ENCODE measurements at places on chromosomes 3 and 15.

DNA sequence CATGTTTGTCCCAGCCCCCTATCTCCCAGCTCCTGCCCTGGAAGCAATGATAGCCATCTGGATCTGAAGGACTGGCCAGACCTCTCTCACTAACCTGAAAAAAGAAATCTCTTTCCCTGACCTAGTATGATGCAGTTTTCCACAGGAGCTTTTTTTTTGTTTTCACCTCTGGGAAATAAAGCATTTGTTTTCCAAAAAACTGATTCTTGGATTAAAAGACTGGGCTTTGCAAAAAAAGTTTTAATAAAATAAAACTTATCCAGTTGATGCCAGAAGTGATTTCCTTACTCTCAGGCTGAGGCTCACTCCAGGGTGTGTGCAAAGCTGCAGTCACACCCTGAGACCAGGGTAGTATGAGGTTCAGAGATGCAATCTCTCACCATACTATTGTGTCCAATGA lies 104.0 kb downstream of the RYK start:
- no peak for DNase-seq

DNA sequence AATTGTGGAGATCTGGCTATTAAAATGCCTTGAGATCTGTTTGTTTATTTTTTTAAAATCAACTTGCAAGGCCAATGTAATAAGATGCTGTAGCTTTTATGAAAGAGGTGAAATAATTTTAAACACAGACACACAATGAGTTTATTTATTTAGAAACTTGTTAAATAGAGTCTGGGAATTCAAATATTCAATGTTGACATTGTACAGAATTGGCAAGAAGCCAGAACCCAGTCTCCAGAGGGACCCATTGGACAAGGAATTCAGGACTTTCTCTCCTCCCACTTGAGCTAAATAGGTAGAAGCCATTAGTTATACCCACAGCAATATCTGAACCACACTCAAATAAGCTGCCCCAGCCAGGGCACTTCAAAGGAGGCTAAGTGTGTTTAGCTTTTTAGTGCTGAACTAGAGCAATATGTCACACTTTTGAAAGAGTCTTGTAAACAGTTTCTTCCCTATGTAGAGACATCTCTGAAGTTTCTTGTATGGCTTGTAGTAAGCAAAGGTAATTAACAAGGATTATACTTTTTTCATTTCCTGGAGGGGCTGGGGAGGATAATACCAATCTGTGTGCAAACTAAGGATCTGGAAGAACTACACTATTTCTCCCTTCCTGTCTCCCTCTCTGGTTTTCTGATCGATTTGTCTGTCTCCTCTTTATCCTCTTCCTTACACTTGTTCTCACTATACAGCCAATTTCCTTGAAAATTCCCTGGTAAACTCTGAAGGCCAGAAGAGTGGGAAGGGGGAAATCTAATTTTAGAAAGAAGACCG lies 6.0 kb downstream of the MECOM start:
- no peak for DNase-seq

DNA sequence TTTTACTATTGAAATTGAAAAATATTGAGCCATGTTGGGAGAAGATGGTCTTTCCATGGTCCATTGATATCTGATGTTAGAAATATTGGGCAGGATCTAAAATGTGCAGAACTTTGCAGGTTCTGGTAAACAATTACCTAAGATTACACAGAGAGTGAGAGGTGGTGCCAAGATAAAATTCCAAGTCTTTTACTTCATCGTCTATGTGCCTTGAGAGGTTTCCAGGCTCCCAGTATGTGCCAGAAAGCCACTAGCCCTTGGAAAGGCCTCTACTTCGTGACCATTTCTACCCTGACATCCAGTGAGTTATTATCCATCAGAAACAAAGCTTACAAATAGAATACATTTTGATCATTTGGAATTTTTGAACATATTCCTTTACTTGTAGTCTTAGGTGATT lies 27.6 kb downstream of the CD200 start:
- no peak for DNase-seq

DNA sequence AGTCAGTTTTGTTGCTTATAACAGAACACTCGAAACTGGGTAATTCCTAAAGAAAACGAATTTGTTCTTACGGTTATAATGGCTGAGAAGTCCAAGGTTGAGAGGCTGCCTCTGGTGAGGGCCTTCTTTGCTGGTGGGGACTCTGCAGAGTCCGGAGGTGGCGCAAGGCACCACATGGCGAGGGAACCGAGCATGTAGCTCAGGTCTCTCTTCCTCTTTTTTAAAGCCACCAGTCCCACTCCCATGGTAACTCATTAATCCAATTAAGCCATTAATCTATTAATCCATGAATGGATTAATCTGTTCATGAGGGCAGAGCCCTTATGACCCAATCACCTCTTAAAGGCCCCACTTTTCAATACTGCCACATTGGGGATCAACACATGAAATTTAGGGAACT lies 50.0 kb downstream of the ROPN1B start:
- DNase-seq, result no peak

All from activated naive CD4-positive, alpha-beta T cell treated with anti-CD3 and anti-CD28 coated beads, Interleukin-2, amount 10 ng/mL, durations not matched to agents 7 days and 5 days (primary cell).